ENCODE measurements at places on chromosomes 3 and 15.

- no peak for DNase-seq
Measured at GRCh38 chr3:12797124-12797891, 828 bp downstream of the CAND2 start.

- DNase-seq, result no peak
Measured at GRCh38 chr15:92934716-92935115, 34.6 kb downstream of the CHD2 start.

DNA sequence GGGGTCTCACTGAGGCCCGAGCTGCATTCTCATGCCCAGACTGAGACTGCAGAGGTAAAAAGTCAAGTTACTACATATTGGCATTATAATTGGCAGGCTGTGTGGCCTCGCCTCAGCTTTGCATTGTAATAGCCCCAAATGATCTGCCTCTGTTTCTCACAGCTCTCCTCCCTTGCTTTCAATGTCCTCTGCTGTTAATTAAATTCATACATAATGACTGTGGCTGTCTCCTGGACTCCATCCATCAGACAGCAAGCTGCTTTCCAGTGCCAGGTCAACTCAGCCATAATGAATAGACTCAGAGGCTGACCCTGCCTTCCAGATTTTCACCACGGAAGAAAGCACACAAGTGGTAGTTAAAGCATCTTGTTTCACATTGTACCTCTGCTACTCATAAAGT, 7.6 kb upstream of the RTP4 start:
- peak; percentile 25 for DNase-seq

DNA sequence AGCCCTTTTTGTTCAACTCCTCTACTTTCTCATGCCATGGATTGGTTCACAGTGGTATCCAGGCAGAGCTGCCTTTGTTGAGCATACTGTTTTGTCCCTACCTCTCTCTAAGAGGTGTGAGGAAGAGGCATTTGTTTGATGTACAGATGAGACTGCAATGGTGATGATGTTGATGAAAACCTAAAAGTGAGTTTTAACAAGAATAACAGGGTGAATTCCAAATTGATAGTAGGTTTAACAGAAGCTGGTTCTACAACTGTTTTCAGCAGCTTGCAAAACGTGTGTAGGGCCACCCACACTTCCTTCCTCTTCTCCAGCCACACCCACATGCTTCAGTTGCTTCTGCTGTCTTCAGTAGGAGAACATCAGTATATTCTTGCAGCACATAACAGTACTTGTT, 10.2 kb downstream of the SNRK start:
- peak; percentile 57 for DNase-seq

DNA sequence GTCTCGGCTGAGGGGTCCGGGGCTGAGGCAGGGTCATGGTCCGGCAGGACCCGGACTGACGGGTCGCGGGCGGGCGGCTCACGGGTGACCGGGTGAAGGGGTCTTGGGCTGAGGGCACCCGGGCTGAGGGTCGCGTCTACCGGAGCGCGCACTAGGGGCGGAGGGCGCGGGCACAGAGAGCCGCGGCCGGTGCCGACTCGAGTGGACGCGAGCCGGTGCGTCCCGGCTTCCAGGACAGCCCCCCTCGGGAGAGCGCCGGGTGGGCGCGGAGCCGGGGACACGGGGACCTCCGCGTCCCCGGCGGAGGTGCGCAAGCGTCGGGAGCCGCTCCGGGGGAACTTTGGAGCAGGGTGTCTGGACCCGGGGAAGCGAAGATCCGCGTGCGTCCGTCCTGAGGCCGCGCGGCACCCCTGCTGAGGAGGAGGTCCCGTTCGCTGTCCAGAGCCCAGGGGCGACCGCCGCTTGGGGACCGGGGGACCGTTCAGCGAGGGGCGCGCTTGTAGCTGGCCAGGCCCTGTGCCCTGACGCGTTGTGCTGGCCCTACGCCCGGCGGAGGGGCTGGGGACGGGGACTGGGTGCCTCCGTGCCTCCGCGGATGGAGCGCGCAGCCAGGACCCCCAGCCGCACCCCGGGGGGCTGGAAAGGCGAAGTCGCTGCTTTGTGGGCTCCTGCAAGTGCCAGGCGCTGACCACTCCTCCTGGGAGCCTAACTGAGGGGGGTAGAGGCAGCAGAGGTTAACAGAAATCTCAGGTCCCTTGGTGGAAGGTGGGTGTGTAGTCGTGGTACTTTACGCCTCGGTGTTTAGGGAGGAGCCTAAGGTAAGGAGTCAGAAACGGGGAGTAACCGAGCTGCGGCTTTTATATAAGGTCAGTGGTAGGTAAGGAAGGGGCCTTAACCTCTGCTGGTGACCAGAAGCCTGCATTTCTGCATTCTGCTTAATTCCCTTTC, at the start of gene PPARG:
PPARG (plus strand) TSS at position 889 of the 948 bp plus-strand sequence. CDS start 90,642 bp downstream, outside the sequence.
- peak; percentile 45 for DNase-seq

DNA sequence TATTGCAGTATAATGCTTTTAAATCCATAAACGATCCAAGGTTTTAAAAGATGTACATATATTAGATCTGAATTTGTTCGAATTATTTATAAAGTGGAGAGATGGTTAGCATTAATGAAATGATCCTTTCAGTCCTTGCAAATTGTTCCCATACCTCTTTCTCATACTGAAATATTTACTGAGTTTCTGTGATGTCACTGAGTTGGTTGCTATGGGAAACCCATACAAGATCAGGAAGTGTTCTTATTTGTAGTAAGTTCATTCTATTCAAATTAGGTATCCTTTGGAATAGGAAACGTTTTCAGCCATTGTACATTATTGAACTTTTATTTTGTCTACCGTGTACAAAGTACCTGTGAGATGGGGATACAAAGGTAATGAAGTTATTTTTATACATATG, 73.2 kb upstream of the CHL1 start:
- DNase-seq, result no peak

GRCh38 chr3:195203606-195204005, 67.4 kb downstream of the XXYLT1 start:
- DNase-seq, result no peak
